ENCODE measurements at places on chromosomes 16 and 17. TPM values are rescaled to one million over a fixed set of nuclear protein-coding genes. Genes with fewer than 3 reads are reported as not detected.

Gene TP53TG3B
- not detected for total RNA-seq

Gene C17orf50
- not detected for total RNA-seq

Gene MILR1
- 1.2 TPM for total RNA-seq

Gene BRIP1
- total RNA-seq = 15.5 TPM

Gene CDR2
- total RNA-seq = 35.9 TPM

Gene TMEM220
- 0.44 TPM for total RNA-seq

Gene CNGB1
- not detected for total RNA-seq

Gene AANAT
- total RNA-seq = not detected

Gene HASPIN
- total RNA-seq = 17.1 TPM

Gene ABR
- total RNA-seq = 52.5 TPM

Gene VPS35
- 95.1 TPM for total RNA-seq

Gene HOXB6
- total RNA-seq = 0.25 TPM

Gene PIMREG
- 3.3 TPM for total RNA-seq

Gene BRICD5
- total RNA-seq = 13.3 TPM

Gene LPO
- not detected for total RNA-seq

Gene CFAP97D1
- not detected for total RNA-seq

Gene TBC1D3L
- 6.1 TPM for total RNA-seq

Gene IL34
- not detected for total RNA-seq

Gene SPATA22
- 0.36 TPM for total RNA-seq

Gene MMP2
- not detected for total RNA-seq

Gene PDF
- 31.5 TPM for total RNA-seq

Gene CDH15
- total RNA-seq = not detected

Gene KRTAP4-4
- total RNA-seq = not detected

Gene CTF1
- 0.21 TPM for total RNA-seq

Gene WFIKKN1
- 0.19 TPM for total RNA-seq

Gene STAC2
- not detected for total RNA-seq

Gene TCF25
- 153 TPM for total RNA-seq

Gene BICDL2
- total RNA-seq = 0.17 TPM

Gene TBC1D3K
- not detected for total RNA-seq

Gene VASN
- 0.13 TPM for total RNA-seq

Gene HEATR9
- 2.3 TPM for total RNA-seq

Gene KRT9
- not detected for total RNA-seq

Gene ADAM11
- total RNA-seq = 0.10 TPM

Gene ATP2C2
- not detected for total RNA-seq

Gene TBC1D16
- total RNA-seq = 6.8 TPM

Gene DPEP3
- 0.17 TPM for total RNA-seq

Gene KCNH4
- total RNA-seq = 1.3 TPM

Gene DPEP2
- total RNA-seq = 1.5 TPM

Gene CTCF
- total RNA-seq = 55.1 TPM

Gene KCNAB3
- 6.7 TPM for total RNA-seq

Gene ZP2
- not detected for total RNA-seq

Data from activated CD8-positive, alpha-beta memory T cell treated with anti-CD3 and anti-CD28 coated beads for 36 hours (primary cell).